Activated naive CD8-positive, alpha-beta T cell treated with anti-CD3 and anti-CD28 coated beads, Interleukin-2, amount 50 U/mL, for 16 hours (primary cell): ENCODE measurements at places on chromosomes 12 and 14.

- DNase-seq: no peak
Observed at GRCh38 chr12:32005496-32006125, 46.4 kb downstream of the RESF1 start.

DNA sequence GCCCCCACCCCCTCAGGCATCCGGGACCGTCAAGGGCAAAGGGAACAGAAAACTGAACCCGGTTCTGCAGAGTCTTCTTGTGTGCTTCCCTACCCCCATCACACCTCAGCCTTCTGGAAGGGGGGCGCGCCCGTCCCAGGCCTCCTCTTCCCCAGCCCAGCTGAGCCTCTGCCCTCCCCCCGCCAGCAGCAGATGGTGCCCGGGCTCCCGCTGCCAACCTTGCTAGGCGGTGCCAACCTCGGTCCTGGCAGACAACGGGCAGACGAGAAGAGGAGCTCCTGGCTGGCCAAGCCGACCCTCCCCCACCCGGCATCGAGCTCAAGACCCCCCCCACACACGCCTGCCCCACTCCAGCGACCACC, 8.7 kb downstream of the STAC3 start:
- no peak for DNase-seq

DNA sequence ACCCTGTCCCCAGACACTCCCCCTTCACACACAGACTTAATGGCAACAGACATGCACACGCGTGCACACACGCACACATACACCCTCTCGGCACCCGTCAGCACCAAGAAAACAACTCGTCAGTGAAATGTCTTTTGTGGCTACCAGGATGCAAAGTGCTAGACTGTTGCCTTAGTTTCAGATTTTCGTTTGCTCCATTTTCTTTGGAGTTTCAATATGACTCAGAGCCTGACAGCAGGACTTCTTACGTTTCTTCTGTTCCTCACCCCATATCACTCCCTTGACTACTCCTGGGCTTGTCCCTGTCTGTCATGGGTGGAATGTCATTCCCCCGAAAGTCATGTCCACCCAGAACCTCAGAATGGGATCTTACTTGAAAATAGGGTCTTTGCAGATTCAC, 182.9 kb downstream of the GLT1D1 start:
- no peak for DNase-seq

DNA sequence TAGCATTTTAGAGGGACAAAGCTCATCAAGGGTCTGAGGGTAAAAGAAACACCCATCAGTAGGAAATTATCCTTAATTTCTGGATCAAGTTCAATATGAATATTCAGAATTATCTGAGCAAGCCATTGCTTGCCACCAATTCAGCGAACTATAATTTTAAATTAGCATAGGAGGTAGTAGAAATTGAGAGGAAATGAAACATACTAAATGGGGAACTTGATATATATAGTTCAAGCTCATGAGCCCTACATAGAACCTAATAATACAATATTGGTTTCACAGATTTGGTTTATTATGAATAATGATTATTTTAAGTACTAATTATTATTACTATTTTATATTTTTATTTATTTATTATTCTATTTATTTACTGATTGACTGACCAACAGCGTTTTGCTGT, 42.1 kb upstream of the GXYLT1 start:
- DNase-seq: no peak

DNA sequence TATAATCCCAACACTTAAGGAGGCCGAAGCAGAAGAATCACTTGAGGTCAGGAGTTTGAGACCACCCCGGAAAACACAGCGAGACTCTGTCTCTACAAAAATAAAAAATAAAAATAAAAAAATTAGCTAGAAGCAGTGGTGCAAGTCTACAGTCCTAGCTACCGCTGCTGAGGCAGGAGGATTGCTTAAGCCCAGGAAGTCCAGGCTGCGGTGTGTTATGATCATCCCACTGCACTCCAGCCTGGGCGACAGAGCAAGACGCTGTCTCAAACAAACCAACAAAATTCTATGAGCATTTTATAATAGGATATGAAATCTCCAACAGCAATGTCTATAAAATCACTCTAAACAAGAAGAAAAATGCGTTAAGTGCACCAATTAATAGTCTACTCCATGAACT, 75.3 kb downstream of the PPP1R12A start:
- DNase-seq: no peak

GRCh38 chr12:30134229-30134628, 350.5 kb upstream of the TMTC1 start:
- no peak for DNase-seq

- DNase-seq: no peak
Observed at GRCh38 chr12:52300796-52301691, 9.7 kb upstream of the KRT81 start.

DNA sequence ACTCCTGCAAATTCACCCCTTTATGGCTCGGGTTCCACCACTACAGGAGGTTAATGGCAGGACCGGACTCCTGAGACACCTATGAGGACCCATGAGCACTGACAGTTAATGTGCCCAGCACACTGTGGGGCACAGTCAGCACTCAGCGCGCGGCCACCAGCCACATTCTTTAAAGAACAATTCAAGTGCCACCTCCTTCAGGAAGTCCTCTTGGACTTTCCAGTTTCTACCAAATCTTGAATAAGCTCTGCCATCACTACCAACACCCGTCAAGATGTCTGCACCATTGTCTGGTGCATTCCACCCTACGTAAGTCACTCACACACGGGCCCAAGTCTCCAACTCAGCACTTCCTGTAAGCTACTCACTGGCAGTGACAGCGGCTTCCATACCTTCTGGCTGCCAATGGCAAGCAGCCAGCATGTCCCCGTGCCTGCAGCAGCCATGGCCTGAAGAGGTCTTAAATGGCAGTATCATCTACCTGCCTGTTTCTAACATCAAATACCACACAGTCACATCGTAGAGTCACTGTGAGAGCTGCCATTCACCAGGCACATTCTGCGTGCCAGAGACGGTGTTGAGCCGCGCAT, 48.5 kb downstream of the CDC42BPB start:
- DNase-seq: no peak

GRCh38 chr14:81729622-81730021, 196.0 kb upstream of the SEL1L start:
- DNase-seq: no peak

DNA sequence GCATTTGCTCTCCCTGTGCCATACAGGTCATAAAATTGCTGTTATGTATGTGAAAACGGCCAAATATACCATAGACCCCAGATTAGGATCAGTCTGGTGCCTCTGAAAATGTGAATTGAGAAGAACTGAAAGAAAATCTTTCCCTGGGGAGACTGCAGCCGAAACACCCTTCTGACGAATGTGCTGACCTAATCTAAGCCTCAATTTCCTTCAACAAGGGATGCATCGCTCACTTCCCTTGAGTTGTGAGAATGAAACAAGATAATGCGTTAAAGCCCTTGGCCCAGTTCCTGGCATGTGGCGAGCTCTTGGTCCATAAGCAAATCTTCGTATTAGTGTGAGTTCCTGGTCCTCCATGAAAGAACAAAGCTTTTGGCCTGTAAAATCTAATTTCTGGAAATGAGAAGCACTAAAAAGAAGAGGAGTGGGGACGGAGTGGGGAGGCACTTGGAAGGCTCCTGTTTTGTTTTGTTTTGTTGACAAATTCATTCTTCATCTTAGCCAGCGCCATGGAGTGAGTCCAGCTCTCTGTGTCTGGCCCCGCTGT, 49.5 kb upstream of the RTRAF start:
- DNase-seq: no peak

GRCh38 chr12:25324861-25325260, 74.1 kb upstream of the KRAS start:
- no peak for DNase-seq

DNA sequence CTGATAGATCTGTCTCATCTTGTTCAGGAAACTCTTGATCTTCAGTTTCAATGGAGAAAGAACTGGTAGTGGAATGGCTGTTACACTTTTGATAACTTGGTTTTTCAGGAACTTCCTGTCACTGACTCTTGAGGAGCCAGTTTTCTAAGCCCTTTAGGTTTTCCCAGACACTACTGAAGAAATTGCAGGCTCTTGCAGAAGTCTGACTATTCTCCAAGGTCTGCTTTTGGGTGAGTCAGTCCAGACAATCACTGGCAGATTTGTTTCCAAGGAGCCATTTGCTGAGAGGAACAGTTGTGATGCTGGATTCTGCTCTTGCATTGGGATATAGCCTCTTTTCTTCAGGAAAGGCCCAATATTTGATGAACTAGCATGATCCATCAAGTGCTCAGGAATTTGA, 468.0 kb downstream of the FUT8 start:
- no peak for DNase-seq

DNA sequence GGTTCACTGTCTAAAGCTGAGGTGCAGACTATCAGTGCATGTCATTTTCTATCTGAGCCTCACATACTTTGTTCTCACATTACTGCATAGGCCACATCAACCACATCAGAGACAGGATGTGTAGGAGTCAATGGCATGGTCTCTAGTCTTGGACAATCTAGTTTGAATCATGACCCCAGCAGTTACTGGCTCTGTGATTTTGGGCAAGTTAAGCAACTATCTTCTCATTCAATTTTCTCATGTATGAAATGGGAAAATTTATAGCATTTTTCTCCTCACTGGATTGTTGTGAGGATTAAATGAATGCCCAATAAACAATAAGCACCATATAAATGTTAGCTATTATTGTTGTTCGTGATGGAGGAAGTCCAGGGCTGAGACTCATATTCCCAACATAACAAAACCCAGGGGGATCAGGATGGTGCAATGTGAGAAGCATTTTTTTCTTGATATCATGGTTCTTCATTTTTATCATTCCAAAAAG, 432.6 kb downstream of the LRIG3 start:
- no peak for DNase-seq

DNA sequence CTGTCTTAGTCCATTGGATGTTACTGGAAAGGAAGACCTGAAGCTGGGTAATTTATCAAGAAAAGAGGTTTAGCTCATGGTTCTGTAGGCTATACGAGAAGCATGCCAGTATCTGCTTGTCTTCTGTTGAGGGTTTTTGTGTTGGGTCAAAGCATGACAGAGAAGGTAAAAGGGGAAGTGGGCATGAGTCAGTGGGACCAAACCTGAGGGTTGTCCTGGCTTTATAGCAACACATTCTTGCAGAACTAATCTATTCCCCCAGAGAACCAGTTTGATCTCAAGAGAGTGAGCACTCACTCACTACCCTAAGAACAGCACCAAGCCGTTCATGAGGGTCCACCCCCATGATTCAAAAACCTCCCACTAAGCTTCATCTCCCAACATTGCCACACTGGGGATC, 19.0 kb upstream of the KRAS start:
- DNase-seq: no peak

GRCh38 chr12:110546339-110546738, 36.8 kb downstream of the PPTC7 start:
- DNase-seq: no peak

GRCh38 chr12:83168751-83169150, 482.0 kb downstream of the TMTC2 start:
- no peak for DNase-seq

DNA sequence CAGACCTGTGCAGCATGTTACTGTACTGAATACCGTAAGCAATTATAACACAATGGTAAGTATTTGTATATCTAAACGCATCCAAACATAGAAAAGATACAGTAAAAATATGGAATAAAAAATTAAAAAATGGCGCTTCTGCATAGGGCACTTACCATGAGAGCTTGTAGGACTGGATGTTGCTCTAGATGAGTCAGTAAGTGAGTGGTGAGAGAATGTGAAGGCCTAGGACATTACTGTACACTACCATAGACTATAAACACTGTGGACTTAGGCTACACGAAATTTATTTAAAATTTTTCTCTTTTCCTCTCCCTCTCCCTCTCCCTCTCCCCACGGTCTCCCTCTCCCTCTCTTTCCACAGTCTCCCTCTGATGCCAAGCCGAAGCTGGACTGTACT, 194.5 kb upstream of the CDKN3 start:
- DNase-seq: no peak

GRCh38 chr14:73567951-73568885, 795 bp upstream of the ACOT2 start:
- no peak for DNase-seq

GRCh38 chr14:33808187-33808586, 142.7 kb downstream of the EGLN3 start:
- DNase-seq: no peak

- DNase-seq: no peak
Observed at GRCh38 chr12:31524791-31525495, 66.0 kb downstream of the DENND5B start.

GRCh38 chr14:104597576-104597975, 7.0 kb downstream of the TMEM179 start:
- DNase-seq: no peak

- DNase-seq: no peak
Observed at GRCh38 chr14:56004786-56005185, 113.4 kb upstream of the PELI2 start.

DNA sequence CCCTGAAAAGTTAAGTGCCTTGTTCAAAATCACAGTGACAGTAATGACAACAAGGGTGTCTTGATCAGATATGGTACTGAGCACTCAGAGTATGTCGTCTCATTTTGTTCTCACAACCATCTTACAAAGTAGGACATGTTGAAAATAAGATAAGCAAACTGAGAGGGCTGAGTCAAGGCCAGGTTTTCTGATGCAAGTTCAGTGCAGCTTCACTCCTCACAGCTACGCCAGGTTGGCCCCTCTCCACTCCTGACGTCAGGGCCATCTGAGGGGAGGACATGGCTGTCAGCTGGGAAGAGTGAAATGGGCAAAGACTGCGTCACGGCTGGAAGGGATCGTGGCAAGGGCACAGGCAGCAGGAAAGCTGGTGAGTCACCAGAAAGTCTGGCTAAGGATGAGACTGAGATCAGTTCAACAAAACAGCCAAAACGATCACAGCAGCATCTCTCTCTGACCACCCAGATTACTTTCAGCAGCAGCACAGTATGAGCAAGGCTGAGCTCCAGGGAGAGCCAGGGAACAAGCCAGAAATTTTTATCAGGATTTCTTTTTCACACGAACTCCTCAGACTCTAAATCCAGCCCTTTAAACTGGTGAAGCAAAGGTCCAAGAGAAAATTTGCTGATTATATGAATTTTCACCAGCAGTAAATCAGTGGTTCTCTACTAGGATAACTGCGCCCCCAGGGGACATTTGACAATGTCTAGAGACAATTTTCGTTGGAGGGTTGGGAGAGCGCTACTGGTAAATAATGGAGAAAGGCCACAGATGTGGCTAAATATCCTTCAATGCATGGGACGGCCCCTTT, 297.9 kb upstream of the AMIGO2 start:
- DNase-seq: no peak
